ENCODE measurements at places on chromosomes 1 and 21.

GRCh38 chr1:186985889-186986491 lies 157.2 kb downstream of the PLA2G4A start:
- peak; percentile 64 for DNase-seq

DNA sequence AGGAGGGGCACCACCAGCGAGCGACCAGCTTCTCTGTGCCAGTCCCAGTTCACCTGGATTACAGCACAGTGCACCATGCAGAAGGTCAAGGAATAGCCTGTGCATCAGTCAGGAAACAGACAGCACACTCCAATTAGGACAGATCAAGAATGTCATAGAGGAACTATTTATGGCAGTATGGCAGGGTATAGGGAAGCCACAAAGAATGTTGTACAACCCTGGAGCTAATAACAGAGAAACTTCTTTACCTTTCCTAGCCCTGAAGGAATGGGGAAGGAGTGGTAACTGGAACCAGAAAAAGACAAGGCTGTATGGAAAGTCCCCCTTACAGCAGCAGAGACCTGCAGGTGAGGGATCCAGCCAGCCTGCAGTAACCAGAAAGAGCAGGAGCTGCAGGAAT lies 87.8 kb upstream of the USP24 start:
- DNase-seq = no peak

- DNase-seq = no peak
Observed at GRCh38 chr21:25898671-25899070, 163.9 kb downstream of the GABPA start.

- no peak for DNase-seq
Observed at GRCh38 chr1:3659093-3659492, 6.8 kb downstream of the TP73 start.

GRCh38 chr1:39668111-39668510 lies 3.8 kb downstream of the NT5C1A start:
- no peak for DNase-seq

Data from forelimb muscle (tissue), 1 donor.